ENCODE measurements at places on chromosomes 4 and X. TPM values are rescaled to one million over a fixed set of nuclear protein-coding genes. Genes with fewer than 3 reads are reported as not detected.
A peak's percentile ranks its signal among the peaks of the same experiment; 100 is the strongest.

DNA sequence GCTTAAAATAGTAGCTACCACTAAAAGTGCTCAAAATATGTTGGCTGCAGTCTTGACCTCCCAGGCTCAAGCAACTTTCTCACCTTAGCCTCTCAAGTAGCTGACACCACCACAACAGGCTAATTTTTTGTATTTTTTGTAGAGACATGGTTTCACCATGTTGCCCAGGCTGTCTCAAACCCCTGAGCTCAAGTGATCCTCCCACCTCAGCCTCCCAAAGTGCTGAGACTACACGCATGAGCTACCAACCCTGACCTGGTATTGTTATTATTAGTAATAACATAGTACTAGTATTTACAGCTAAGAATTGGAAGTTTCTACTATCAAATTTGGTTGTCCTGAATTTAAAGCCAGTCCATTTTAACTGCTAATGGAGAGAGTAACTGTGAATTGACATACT lies 18.0 kb downstream of the STAP1 start:
- no peak for DNase-seq
- H3K4me1 ChIP-seq = no peaks in the 10 kb centered on the region
- H3K27me3 ChIP-seq = peaks cover 2% of the 10 kb centered on the region
- no peaks in the 10 kb centered on the region for H3K36me3 ChIP-seq
- H3K27ac ChIP-seq = no peak overlapping the region
- H3K4me3 ChIP-seq = no peak overlapping the region

- no peak overlapping the region for H3K27ac ChIP-seq
- H3K4me1 ChIP-seq = no peaks in the 10 kb centered on the region
- no peak overlapping the region for H3K4me3 ChIP-seq
- DNase-seq = peak; percentile 31
- no peaks in the 10 kb centered on the region for H3K36me3 ChIP-seq
These were observed 44.8 kb downstream of the BANK1 start for GRCh38 chr4:101835121-101835904.

GRCh38 chr4:6324999-6325787 lies 55.5 kb downstream of the WFS1 start:
- no peaks in the 10 kb centered on the region for H3K4me1 ChIP-seq
- DNase-seq = no peak
- peaks cover 32% of the 10 kb centered on the region for H3K27me3 ChIP-seq
- H3K27ac ChIP-seq = no peak overlapping the region
- no peaks in the 10 kb centered on the region for H3K36me3 ChIP-seq
- H3K4me3 ChIP-seq = no peak overlapping the region

- no peak overlapping the region for H3K4me3 ChIP-seq
- H3K27ac ChIP-seq = no peak overlapping the region
- H3K27me3 ChIP-seq = peaks cover 12% of the 10 kb centered on the region
- no peak for DNase-seq
- H3K36me3 ChIP-seq = no peaks in the 10 kb centered on the region
These were observed 58.2 kb upstream of the FBXW7 start for GRCh38 chr4:152594057-152594456.

- no peaks in the 10 kb centered on the region for H3K27me3 ChIP-seq
- H3K36me3 ChIP-seq = no peaks in the 10 kb centered on the region
- no peaks in the 10 kb centered on the region for H3K4me1 ChIP-seq
- H3K27ac ChIP-seq = no peak overlapping the region
- no peak overlapping the region for H3K4me3 ChIP-seq
- DNase-seq = no peak
These were observed 677.5 kb downstream of the DMD start for GRCh38 chrX:32533848-32534247.

DNA sequence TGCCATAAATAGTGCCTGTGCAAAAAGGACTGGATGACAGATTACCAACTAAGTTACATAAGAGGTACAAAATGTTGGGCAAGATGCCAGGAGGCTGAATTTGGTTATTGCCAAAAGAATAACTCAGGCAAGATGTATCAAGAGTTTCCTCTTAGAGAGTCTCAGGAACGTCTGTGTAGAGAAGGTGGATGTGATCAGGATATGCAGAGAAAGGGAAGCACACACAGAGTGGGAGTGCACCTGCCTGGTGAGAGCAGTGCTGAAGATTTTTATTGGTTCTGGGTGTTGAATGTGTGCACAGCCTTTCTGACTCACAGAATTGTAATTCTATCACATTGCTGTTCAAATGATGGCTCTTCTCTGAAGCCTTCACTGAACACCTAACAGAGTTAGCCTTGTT lies 156.8 kb upstream of the HS3ST1 start:
- H3K4me1 ChIP-seq = peaks cover 3% of the 10 kb centered on the region
- H3K27me3 ChIP-seq = no peaks in the 10 kb centered on the region
- no peak overlapping the region for H3K4me3 ChIP-seq
- no peak for DNase-seq
- no peak overlapping the region for H3K27ac ChIP-seq

DNA sequence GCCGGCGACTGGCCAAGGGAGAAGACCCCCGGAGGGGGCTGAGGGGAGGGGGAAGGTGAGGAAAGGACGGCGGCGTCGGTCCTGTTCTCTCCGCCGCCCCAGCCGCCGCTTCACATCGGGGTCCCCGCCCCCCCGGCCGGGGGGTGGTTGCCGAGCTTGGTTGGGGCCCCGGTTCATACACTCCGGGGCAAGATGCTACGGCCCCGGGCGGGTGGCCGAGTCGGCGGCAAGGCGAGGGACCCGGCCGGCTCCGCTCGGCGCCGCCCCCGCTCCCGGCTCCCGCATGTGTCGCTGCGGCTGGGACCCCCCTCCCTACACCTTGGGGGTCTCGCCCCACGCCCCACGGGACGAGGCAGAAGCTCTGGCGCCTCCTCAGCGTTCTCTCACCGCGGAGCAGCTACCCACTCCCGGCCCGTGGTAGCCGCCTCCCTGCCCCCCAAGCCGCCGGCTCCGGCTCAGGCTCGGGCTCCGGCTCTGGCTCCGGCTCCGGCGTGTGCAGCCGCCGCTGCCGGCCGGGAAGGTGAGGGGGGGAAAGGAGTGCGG lies 461 bp downstream of the FBXW7 start:
- peaks cover 9% of the 10 kb centered on the region for H3K36me3 ChIP-seq
- DNase-seq = no peak
- no peaks in the 10 kb centered on the region for H3K27me3 ChIP-seq

GRCh38 chrX:117680286-117680685 lies 436.3 kb downstream of the KLHL13 start:
- H3K36me3 ChIP-seq = no peaks in the 10 kb centered on the region
- no peak for DNase-seq
- no peak overlapping the region for H3K4me3 ChIP-seq
- no peak overlapping the region for H3K27ac ChIP-seq
- no peaks in the 10 kb centered on the region for H3K4me1 ChIP-seq

- H3K36me3 ChIP-seq = no peaks in the 10 kb centered on the region
- no peak overlapping the region for H3K4me3 ChIP-seq
- peak; percentile 7 for DNase-seq
- no peaks in the 10 kb centered on the region for H3K27me3 ChIP-seq
- peak overlapping the region; percentile 19 for H3K27ac ChIP-seq
- H3K4me1 ChIP-seq = peaks cover 5% of the 10 kb centered on the region
These were observed 348.2 kb downstream of the SPRY1 start for GRCh38 chr4:123744664-123745290.

DNA sequence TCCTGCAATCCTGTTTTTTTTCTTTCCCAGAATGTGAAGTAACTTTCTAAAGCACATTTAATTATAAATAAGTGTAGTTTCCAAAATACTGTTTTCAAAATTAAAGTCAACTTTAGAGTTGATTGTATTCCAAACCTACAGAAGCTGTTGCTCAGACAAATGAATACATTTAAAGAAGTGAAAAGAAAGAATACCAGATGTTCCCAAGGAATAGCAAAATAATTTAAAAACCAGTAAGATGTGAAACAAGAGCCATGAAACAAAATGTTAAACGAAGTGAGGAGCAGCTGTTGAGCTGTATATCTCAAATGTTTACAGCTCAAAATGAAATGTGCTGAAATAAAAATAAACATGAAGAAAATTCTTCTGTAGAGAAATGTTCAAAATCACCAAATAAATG lies 627.4 kb upstream of the NDST4 start:
- H3K27ac ChIP-seq = no peak overlapping the region
- DNase-seq = no peak
- H3K4me1 ChIP-seq = no peaks in the 10 kb centered on the region
- H3K4me3 ChIP-seq = no peak overlapping the region
- no peaks in the 10 kb centered on the region for H3K27me3 ChIP-seq
- H3K36me3 ChIP-seq = no peaks in the 10 kb centered on the region

GRCh38 chrX:84044051-84044450 lies 143.9 kb downstream of the RPS6KA6 start:
- H3K27ac ChIP-seq = no peak overlapping the region
- no peaks in the 10 kb centered on the region for H3K36me3 ChIP-seq
- no peak for DNase-seq

GRCh38 chrX:38891641-38892413 lies 90.6 kb downstream of the MID1IP1 start:
- DNase-seq = peak; percentile 75
- 0 out of 2 replicates have a peak, but pooled peaks cover 2% of the 10 kb centered on the region for H3K27me3 ChIP-seq
- no peak overlapping the region for H3K4me3 ChIP-seq
- H3K27ac ChIP-seq = no peak overlapping the region
- H3K36me3 ChIP-seq = no peaks in the 10 kb centered on the region
- peaks cover 4% of the 10 kb centered on the region for H3K4me1 ChIP-seq

DNA sequence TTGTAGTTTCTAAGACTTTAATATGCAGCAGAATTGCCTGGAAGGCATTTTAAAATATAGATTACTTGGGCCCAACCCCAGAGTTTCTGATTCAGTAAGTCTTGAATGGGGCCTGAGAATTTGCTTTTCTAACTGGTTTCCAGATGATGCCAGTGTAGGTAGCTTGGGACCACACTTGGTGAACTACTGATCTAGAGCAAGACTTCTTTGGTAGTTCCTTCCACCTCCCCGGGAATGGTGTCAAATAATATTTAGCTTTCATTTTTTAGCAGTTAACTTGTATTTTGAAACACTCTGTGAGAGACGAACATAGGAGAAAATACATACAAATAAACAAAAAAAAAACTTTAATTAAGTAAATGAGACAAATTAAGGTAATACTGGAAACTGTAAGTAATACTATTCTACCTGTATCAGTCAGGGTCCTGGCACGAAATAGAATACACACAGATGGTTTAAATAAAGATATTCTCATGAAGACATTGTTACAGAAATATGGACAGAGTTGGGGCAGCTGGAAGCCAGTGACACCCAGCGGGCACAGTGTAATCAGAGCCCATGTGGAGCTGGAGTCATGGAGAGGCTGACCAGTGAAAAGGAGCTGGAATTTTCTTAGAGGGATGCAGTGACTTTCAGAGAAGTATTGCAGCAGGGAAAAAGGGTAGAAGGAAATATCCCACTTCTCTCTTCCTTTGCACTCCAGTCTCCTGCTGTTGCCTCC lies 905.7 kb downstream of the CCSER1 start:
- H3K4me3 ChIP-seq = no peak overlapping the region
- no peak for DNase-seq
- H3K4me1 ChIP-seq = no peaks in the 10 kb centered on the region

GRCh38 chrX:100682939-100683338 lies 38.9 kb downstream of the SRPX2 start:
- DNase-seq = no peak
- no peaks in the 10 kb centered on the region for H3K36me3 ChIP-seq
- no peaks in the 10 kb centered on the region for H3K27me3 ChIP-seq

GRCh38 chr4:109211671-109212070 lies 90.8 kb downstream of the COL25A1 start:
- peak; percentile 7 for DNase-seq
- no peak overlapping the region for H3K27ac ChIP-seq
- no peaks in the 10 kb centered on the region for H3K36me3 ChIP-seq
- no peak overlapping the region for H3K4me3 ChIP-seq
- H3K27me3 ChIP-seq = no peaks in the 10 kb centered on the region

DNA sequence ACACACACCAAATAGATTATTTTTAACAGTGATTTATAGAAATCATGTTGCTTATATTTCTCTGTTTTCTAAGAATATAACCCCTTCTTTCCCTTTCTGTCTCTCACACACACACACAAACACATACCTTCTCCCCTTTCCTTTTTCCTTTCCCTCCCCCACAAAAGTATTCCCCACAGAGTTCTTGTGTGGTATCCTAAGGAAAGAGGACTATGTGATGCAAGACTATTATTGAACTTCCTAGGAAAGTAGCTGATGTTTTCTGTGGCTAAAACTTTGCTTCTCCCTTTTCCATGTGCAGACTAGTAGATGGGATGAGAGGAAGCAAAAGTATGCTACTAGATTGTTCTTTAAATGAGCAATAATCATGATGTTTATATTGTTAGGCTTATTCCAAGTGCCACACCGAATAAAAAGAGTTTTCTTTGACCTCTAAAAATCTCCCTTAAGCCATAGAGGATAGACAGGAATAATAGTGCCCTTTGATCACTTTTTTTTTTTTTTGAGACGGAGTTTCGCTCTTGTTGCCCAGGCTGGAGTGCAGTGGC lies 38.7 kb downstream of the CPEB2 start:
- no peak overlapping the region for H3K27ac ChIP-seq
- peaks cover 5% of the 10 kb centered on the region for H3K36me3 ChIP-seq
- peak; percentile 13 for DNase-seq
- no peaks in the 10 kb centered on the region for H3K4me1 ChIP-seq
- H3K4me3 ChIP-seq = no peak overlapping the region
- H3K27me3 ChIP-seq = no peaks in the 10 kb centered on the region

DNA sequence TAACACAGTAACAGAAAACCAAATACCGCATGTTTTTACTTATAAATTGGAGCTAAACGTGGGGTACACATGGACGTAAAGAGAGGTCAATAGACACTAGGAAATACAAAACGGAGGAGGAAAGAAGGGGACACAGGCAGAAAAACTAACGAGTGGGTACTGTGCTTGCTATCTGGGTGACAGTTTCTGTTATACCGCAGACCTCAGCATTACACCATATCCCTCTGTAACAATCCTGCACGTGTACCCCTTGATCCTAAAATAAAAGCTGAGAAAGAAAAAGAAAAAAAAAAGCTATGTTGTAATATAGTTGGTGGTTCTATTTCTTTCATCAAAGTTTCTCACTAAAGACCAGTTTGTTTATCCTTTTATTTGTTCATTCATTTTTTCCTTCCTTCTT lies 47.9 kb upstream of the UNC5C start:
- no peak overlapping the region for H3K27ac ChIP-seq
- H3K36me3 ChIP-seq = no peaks in the 10 kb centered on the region
- no peak overlapping the region for H3K4me3 ChIP-seq
- no peaks in the 10 kb centered on the region for H3K27me3 ChIP-seq

GRCh38 chrX:10393899-10394298 lies 226.5 kb downstream of the MID1 start:
- H3K27me3 ChIP-seq = no peaks in the 10 kb centered on the region
- H3K27ac ChIP-seq = no peak overlapping the region
- no peaks in the 10 kb centered on the region for H3K36me3 ChIP-seq
- H3K4me1 ChIP-seq = peaks cover 3% of the 10 kb centered on the region

GRCh38 chr4:73729534-73730165 lies 10.7 kb upstream of the CXCL8 start:
- H3K4me3 ChIP-seq = no peak overlapping the region
- H3K27ac ChIP-seq = no peak overlapping the region
- no peaks in the 10 kb centered on the region for H3K27me3 ChIP-seq
- peaks cover 10% of the 10 kb centered on the region for H3K4me1 ChIP-seq

Gene KIT
- 2.9 TPM for polyA plus RNA-seq

Gene DNAAF6
- not detected for polyA plus RNA-seq

Gene MND1
- 2.3 TPM for polyA plus RNA-seq

Gene HPSE
- polyA plus RNA-seq = 0.09 TPM

Gene CT45A3
- not detected for polyA plus RNA-seq

Gene TBC1D8B
- 8.3 TPM for polyA plus RNA-seq

Gene CLDN22
- not detected for polyA plus RNA-seq

Gene AASDH
- 3.5 TPM for polyA plus RNA-seq

Gene BEX2
- 0.19 TPM for polyA plus RNA-seq

Gene SHOX
- not detected for polyA plus RNA-seq

Gene BMPR1B
- polyA plus RNA-seq = 0.24 TPM

Gene RENBP
- 0.10 TPM for polyA plus RNA-seq

Gene NAT8L
- polyA plus RNA-seq = 0.04 TPM

Gene FAM241A
- 0.19 TPM for polyA plus RNA-seq

Gene RS1
- not detected for polyA plus RNA-seq

Gene MTTP
- polyA plus RNA-seq = 0.03 TPM

Gene GPRIN3
- polyA plus RNA-seq = not detected
